ENCODE measurements at places on chromosomes 5 and 9. TPM values are rescaled to one million over a fixed set of nuclear protein-coding genes. Genes with fewer than 3 reads are reported as not detected.

PPIC gene
- not detected for total RNA-seq

CDH6 gene
- total RNA-seq, result 4.1 TPM

SHISAL2B gene
- total RNA-seq, result not detected

NR4A3 gene
- total RNA-seq, result 6.4 TPM

ALDH1A1 gene
- 8.8 TPM for total RNA-seq

INSL4 gene
- total RNA-seq, result not detected

OR5C1 gene
- not detected for total RNA-seq

SOX30 gene
- not detected for total RNA-seq

SPEF2 gene
- 1.5 TPM for total RNA-seq

PTCH1 gene
- 32.6 TPM for total RNA-seq

RORB gene
- 0.02 TPM for total RNA-seq

TSLP gene
- total RNA-seq, result 0.61 TPM

EDIL3 gene
- 6.6 TPM for total RNA-seq

HEMGN gene
- total RNA-seq, result not detected
